Activated naive CD4-positive, alpha-beta T cell treated with Interleukin-2 at 50 U/mL for 16 hours (primary cell): ENCODE measurements at places on chromosomes 5 and 9.

- DNase-seq = no peak
Observed at GRCh38 chr9:132190966-132191365, 29.1 kb downstream of the NTNG2 start.

DNA sequence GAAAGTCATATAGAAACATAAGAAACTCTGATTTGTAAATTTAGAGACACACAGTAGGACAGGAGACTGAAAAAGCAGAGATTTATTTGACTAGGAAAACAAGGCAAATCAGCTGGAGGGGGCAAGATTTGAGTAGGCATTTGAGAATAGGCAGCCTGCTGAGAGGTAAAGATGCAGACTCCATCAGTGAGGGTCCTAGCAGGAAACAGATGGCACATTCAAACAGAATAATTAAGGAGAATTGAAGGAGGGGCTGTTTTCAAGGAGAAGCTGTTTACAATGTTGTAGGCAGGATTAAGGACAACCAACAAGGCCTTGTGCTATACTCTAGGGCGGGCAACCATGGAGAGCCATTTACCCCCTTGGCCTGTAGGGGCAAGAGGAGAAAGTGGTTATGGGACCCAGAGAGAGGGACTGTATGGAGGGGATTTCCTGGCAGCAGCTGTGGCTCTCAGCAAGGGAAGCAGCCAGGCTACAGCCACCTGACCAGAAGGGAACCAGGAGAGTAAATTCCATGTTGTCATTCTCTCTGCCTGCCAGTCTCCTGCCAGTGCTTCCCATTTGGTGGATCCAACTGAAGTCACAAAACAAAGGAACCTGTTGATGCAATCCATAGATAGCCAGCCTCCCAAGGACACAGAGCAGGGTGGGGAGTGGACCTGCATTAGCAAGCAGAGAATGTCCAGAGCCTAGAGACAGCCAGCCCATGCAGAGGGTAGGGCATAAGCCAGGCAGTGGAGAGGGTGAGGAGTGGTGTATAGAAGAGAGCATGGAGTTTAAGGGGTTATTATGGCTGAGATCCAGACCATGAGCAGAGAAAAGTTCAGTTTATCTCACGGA, 38.2 kb downstream of the PAPPA start:
- no peak for DNase-seq

GRCh38 chr5:27010646-27011045, 27.7 kb downstream of the CDH9 start:
- DNase-seq = no peak

GRCh38 chr5:78404682-78405293, 44.4 kb downstream of the SCAMP1 start:
- DNase-seq = no peak

GRCh38 chr5:88765798-88766197, 117.2 kb downstream of the MEF2C start:
- DNase-seq = no peak

- no peak for DNase-seq
Observed at GRCh38 chr9:4038182-4038723, 261.6 kb downstream of the GLIS3 start.

- no peak for DNase-seq
Observed at GRCh38 chr5:138809391-138809790, 56.2 kb downstream of the CTNNA1 start.

DNA sequence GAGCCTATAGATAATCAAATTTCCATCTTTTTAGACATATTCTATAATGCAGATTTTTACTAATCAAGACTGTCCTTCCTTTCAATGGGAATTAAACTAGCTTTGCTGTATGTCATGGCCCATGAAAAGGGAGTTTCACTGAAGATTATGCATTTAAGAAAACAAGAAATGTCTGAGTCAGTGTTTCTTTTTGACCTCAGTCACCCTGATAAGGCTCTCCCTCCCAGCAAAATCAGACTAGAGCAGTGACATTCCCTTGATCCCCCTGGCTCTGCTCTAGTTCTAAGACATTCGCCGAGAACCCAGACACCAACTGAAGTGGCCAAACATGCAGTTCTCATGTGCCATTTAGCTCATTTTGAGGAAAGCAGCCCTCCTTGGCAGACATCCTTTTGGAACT, 442.0 kb downstream of the ACTL7B start:
- no peak for DNase-seq

GRCh38 chr5:59069438-59070079, 486.7 kb downstream of the RAB3C start:
- no peak for DNase-seq
